Germinal center (tissue), 1 donor: ENCODE measurements at places on chromosomes 5 and 9.

DNA sequence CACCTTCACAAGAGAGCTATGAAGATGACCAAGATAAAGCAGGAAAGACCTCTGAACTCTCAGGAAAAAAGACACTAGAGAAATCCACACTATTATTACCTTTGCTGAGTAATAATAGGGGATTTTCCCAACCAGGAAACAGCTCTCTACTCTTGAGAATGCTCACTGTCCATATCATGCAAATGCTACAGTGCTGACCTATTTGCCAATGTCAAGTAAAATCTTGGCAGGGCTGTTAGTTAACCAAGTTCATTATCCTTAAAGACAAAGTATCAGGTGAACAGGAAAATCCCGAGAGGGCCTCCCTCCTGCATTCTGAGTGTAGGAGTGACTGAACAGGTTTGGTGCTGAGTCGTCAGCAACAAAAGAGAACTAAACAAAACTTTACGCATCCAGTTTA, 306.6 kb downstream of the ACTL7B start:
- no peak for DNase-seq

DNA sequence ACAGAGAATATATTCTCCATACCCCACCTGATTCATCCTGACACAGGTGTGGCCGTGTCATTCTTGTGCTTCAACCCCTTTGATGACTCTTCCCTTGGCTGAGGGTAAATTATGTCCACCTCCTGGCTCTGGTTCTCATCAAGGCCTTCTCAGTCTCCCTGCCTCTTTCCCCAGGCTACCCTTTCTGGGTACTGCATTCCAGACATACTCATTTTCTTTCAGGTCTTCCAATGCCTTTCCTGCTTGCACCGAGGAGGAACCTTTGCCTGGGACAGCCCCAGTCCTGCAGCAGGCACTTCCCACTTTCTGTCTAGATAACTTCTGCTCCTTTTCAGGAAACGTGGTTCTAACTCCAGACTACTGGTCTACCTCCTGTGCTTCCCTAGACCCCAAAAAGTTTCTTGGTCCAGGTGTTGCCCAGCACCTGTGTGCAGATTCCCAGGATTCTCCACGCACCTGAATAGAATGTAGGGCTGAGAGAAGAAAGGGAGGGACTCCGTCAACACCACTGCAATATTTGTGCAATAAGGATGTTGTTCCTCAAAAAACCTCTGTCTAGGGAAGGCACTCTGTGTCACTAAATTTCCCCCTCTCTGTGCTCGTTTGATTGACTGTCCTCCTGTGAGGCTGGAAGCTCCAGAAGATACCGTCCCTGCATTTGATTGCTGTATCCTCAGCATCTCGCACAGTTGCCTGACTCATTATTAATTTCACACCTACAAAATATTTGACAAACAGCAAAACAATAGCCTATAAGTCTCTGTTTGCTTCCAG, 255.4 kb upstream of the NFIL3 start:
- no peak for DNase-seq

GRCh38 chr9:91680106-91680505, 256.5 kb upstream of the NFIL3 start:
- no peak for DNase-seq

- no peak for DNase-seq
Measured at GRCh38 chr5:10111571-10111970, 138.1 kb downstream of the ATPSCKMT start.

DNA sequence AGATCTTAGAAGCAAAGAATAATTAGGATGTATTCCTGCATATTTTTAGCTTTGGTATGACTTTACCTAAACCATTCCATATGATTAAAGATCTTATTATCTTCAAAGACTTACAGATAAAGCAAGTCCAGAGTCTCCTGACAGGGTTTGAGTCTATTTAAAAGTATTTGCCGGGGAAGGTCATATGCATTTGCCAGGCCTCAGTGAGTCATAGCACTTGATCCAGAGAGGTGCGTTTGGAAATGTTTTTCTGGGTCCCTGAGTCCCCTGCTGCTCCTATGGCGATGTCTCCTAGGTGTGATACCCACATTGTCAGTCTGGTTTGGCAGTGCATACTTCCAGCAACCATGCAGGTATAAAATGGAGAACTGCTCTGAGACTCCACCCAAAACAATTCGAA, 217.0 kb downstream of the FBXL7 start:
- DNase-seq, result no peak

DNA sequence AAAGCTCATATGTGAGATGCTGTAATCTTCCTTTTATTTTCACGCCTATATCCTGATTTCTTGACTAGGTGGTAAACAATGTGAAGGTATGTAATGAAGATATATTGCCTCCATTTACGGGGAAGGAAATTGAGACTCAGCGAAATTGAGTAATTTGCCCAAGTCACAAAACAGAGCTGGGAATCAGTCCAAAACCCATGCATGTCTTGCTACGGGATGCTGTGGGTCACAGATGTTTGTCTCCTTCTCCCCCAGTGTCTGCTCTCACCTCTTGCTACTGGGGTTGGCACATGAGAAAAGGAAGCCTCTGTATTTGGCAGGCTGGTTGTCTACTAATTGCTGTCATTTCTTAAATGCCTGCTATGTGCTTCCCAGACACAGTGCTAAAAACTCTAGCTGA, 53.7 kb upstream of the TEX48 start:
- DNase-seq, result no peak

DNA sequence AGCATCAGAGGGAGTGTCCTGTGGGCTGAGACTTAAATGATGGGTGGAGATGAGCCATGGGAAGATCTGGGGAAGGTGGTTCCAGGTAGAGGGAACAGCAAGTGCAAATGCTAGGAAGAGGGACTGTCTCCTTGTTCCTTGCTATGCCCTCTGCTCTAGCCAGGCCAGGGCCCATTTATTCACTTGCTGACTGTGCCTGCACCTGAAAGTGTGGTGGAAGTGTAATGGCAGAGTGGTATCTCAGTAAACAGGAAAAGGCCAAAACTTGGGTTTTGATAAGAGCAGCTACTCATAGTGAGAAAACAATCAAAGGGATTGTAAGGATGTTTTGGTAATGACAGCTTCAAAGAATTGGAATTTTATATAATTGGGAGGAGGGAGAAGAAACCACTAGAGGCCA, 32.4 kb downstream of the TLE4 start:
- no peak for DNase-seq

- peak; percentile 22 for DNase-seq
Measured at GRCh38 chr9:2228132-2228531, 213.0 kb downstream of the SMARCA2 start.

GRCh38 chr5:176748073-176748966, 62.0 kb upstream of the UNC5A start:
- DNase-seq, result no peak

GRCh38 chr5:179304466-179304865, 40.8 kb downstream of the ADAMTS2 start:
- DNase-seq, result no peak

DNA sequence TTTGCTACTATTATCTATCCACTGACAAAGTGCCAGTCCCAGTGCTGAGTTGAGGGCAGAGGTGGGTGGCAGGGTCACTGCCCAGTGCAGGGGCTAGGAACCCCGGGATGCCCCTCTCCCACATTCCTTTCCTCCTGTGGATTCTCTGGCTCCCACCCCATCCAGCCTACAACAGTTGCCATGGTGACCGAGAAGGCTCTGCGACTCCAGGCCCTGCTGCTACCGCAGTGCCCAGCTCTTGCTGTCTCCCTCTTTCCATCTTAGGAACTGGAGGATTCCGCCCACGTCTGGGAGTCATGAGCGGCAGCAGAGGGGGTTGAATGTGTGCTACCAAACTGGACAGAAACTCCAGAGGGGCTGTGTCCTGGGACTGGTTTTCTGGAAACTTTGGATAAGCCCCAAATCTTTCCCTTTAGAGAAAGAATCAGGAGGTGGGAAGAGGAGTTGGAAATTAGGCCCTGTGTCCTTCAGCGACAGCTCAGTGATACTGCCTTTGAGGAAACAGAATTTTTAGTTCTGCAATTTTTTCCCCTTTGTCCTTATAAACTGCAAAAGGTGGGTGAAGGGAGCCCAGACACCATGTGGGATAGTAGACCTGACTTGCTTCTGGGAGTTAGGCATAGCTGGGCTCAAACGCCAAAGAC, 20.7 kb upstream of the C5orf47 start:
- no peak for DNase-seq

- no peak for DNase-seq
Measured at GRCh38 chr9:32706725-32707100, 71.2 kb upstream of the TAF1L start.

GRCh38 chr5:116788851-116789403, 214.3 kb upstream of the SEMA6A start:
- DNase-seq, result no peak

GRCh38 chr5:144198386-144198785, 27.7 kb downstream of the KCTD16 start:
- DNase-seq, result no peak

GRCh38 chr5:135129307-135129706, 95.3 kb upstream of the PITX1 start:
- DNase-seq, result peak; percentile 10

DNA sequence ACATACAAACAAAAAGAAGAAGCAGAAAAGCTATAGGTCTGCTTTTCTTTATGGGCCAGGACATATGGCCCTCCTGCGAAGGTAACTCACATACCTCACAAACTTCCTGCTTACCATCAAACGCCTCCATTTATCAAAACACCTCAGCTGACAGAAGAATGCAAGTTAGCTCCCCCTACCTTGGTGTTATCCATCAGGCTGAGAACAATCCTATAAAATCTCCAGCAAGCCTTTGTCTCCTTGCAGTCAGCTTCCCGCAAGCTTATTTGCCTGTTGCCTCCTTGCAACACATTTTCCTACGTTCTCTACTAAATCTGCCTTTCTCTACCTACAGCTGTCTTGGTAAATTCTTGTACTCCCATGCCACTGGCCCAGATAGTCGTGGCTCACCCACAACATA, 22.7 kb upstream of the PCA3 start:
- no peak for DNase-seq

DNA sequence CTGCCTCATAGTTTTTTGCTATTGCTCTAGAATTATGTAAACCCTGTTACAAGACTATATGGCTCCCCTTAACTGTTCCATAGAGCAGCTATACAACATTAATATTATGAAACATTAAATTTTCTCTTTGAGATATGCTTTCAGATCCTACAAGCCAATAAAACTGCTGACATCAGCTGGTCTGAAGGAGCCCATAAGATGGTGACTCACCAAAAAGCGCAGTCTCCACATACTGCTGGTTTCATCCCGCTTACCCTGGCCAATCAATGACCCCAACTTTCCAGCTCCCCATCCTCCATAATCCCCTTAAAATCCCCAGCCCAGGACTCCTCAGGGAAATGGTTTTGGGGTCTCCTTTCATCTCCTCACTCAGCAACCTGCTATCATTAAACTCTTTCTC, 172.7 kb downstream of the NSG2 start:
- no peak for DNase-seq

GRCh38 chr9:122821278-122821943, 7.0 kb downstream of the PDCL start:
- DNase-seq, result no peak

DNA sequence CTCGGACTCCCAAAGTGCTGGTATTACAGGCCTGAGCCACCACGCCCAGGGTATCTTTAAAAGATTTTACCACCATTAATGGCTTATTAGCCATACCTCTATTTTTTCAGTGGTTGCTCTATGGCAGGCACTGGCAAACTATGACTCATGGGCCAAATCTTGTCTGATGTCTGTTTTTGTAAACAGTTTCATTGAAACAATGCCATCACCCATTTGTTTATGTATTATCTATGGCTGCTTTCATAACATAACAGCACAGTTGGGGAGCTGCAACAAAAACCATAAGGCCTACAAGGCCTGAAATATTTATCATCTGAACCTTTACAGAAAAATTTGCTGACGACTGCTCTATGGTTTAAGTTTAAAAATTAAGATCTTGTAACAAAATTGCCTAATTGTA, 66.8 kb downstream of the SLC38A9 start:
- DNase-seq, result no peak

DNA sequence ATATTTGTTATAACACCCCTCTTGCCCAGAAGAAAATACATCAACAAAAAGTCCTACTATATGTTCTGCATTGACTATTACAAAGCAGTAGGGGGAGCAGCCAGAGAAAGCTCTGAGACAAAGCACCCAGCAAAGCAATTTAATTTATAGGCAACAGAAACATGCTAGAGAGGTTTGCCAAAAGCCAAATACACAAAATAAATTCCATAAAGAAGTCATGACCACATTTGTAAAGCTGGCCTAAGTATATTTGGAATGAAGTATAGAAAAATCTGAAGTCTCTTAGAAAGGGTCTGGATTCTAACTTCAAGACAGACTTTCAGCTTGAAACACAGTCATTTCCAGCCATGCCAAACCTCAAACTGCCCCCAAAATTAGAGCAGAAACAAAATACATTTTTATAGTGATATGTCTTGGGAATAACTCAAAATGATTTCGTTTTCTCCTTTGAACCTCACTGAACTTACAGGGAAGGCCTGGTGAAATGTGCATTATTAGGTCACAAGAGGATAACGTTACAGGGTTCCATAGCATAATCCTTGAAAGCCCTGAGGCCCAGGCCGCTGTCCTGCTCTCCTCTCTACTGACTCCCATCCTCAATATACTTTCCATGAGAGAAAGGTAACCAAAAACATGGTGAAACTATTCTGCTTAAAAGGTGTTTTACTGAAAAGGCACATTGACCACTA, 451.8 kb downstream of the RAB3C start:
- DNase-seq, result peak; percentile 35

DNA sequence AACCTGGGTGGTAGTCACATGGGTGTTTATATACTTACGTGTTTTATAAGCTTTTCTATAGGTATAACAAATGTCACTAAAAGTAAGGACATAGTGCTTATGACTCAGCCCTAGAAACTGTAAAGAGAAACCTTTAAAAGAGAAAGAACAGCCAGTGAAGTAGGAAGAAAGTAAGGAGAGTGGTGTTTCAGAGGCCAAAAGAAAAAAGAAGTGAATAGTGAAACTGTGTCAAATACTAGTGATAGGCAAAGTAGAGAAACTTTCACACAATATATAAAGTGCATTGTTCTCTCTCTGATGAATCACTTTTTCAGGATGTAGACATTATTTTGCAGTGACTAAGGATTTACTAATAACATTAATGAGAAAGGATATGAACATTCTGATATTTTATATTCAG, 74.2 kb upstream of the SUSD1 start:
- DNase-seq, result no peak
